ENCODE measurements at places on chromosomes 16 and 17.
A peak's percentile ranks its signal among the peaks of the same experiment; 100 is the strongest.

DNA sequence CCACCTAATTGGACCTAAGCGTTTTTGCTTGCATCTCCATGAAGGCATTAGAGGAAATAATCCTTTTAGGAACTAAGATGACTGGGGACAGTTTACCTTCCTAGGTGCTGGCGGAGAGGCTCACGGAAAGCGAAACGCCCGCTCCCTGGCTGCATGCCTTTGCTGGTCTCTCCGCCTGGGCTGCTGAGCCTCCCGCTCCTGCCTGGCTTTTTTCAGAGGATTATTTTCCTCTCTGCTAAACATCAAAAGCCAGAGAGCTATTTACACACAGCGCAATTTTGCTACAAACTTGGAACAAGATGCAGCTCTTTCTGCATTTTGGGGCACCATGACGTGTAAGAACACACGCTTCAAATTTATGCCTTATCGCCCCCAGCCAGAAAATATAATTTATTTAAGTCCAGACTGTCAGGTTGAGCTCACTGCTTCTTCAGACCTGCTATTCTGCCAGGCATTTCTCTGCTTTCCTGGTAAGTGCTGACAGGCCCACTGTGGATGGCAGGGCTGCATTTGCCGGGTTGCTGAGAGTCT lies 124.4 kb downstream of the SPACA3 start:
- no peak for DNase-seq

DNA sequence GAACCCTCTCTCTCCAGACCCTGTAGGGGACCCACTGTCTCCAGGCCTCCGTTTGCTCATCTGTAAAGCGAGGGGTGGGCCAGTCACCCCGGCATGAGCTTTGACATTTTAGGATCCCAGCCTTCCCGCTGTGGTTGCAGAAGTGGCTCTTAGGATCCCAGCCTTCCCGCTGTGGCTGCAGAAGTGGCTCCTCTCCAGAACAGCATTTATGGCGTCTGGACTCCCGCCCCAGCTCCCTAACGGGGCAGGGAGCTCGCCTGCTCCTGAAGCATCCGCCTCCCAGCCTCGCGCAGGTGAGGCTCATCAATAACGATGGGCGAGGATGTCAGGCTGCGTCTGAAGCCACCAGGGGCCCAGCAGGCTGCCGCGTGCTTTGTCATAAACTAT lies 222.3 kb upstream of the TNRC6C start:
- peak; percentile 21 for DNase-seq

DNA sequence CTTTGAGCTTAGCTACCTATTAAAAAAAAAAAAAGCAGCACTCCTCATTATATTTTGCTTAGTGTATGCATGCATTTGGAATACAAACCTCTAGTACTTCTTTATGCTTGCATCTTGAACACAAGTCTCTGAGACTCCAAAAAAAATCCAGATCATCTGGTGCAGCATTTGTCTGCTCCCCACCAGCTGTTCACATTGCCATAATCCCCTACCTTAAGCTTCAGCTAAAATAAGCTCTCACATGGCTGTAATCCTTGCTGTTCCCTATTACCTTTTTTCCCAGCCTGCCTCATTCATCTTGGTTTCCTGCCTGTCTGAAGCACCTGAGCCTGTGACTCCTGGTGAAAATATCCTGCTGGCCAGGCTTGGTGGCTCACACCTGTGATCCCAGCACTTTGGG lies 7.5 kb upstream of the NFATC2IP start:
- no peak for DNase-seq

DNA sequence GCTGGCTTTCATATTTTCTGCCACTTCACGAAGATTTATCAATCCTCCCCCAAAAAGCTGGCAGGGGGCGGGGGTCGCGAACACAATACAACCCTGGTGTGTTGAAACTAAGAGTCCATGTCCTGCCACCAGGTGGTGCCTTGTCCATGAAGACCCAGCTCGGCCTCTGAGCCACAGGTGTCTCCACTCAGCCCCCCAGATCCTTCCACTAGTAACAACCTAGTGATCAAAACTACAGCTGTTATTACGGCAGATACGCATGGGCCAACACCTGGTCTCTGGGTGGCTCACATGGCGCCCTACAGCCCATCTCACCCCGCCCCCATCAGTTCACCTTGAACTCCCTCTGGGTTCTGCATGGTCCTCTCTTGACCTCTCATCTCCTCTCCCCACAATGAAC lies 27.7 kb downstream of the USP7 start:
- DNase-seq = no peak

GRCh38 chr16:89378947-89379771 lies 111.2 kb downstream of the ANKRD11 start:
- DNase-seq = no peak

GRCh38 chr17:77405867-77406732 lies 265.3 kb downstream of the SEC14L1 start:
- DNase-seq = no peak

DNA sequence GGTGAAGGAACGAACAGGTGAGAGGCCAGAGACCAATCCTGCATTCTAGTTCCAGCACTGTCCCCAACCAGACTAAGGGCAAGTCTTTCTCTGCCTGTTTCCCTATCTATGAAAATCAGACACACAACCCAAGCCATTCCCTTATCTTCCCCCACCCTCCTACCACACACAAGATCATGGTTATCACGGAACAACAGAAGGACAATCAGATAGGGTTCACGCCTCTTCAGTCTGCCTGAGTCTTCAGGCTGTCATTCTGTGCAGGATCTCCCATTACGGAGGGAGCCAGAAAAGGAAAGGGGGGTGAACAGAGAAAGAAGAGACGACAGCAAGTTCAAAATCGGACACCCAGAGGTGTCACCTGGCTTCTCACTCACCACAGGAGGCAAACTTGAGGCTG lies 11.1 kb downstream of the TLE7 start:
- no peak for DNase-seq

DNA sequence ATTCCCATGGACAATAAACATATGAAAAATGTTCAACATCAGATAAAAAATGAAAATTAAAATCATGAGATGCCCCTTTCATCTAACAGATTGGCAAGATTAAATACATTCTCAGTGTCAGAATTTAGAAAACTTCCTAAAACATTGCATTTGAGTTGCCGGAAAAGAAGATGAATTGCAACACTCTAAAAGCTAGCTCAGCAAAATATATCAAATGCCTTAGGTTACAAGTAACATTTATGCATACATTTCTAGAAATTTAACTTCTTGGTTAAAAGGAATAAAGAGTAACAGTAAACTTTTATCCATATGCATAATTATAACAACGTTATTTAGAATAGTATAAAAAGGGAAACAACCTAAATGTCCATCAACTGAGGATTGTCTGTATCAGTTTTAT lies 239.0 kb downstream of the PMP22 start:
- DNase-seq = no peak

- no peak for DNase-seq
Measured at GRCh38 chr16:4612977-4613635, 1.6 kb downstream of the UBALD1 start.

DNA sequence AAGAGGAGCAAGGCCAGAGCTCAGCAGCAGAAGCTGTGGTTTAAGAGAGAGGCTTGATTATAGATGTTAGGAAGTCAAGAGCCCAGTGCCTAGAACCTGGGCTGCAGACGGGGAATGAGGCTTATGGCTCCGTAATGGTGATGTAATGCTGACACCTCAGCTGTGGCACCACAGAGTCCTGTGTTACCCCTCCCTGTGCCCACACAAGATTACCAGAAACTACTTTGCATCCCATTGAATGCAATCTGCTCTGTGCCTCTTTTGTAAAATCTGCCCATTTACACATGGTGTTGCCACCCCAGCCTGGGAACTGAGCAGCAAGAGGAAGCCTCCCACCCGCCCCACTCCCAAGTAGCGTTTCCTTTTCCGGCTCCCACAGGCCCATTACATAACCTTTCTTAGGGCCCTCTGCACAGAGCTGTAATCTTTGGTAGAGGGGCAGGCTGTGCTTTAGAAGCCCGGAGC lies 57.0 kb downstream of the PITPNC1 start:
- no peak for DNase-seq

DNA sequence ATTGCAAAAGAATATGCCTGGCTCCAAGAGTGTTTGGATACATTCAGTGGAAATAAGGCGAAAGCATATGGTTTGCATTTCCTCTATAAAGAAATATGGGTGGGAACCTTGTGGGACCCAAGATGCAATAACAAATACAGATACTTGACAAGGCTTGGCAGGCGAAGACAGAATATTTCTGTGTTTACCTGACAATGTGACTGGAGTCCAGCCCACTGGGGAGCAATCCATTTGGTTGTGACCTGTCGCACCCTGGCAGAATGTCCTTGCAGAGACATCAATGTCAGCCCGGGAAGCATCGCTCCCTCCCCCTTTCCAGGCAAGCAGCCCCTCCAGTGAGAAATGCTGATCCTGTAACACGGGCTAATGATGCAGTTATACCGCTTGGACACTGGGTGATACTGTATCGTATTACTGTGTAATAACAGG lies 296.6 kb downstream of the MAF start:
- DNase-seq = no peak

DNA sequence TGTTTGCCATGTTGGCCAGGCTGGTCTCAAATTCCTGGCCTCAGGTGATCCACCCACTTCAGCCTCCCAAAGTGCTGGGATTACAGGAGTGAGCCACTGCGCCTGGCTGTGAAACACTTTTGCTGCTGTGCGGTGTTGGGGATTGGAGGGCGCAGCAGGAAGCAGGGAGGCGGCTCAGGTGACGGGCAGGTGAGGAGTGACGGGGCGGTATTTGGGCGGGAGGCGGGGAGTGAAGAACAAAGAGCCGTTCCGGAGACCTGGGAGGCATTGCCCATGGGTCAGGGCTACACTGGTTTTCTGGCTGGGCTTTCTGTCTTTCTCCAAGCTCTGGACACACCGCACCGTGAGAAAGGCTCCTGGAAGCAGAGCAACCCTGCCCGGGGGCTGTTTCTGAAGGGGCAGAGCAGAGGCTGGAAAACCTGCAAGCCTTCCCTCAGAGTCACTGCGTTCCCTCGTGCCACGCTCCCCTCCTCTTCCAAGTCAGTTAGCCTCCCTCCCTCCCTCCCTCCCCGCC lies 22.1 kb downstream of the CRISPLD2 start:
- no peak for DNase-seq

- peak; percentile 4 for DNase-seq
Measured at GRCh38 chr17:59331929-59332748, 684 bp downstream of the YPEL2 start.

DNA sequence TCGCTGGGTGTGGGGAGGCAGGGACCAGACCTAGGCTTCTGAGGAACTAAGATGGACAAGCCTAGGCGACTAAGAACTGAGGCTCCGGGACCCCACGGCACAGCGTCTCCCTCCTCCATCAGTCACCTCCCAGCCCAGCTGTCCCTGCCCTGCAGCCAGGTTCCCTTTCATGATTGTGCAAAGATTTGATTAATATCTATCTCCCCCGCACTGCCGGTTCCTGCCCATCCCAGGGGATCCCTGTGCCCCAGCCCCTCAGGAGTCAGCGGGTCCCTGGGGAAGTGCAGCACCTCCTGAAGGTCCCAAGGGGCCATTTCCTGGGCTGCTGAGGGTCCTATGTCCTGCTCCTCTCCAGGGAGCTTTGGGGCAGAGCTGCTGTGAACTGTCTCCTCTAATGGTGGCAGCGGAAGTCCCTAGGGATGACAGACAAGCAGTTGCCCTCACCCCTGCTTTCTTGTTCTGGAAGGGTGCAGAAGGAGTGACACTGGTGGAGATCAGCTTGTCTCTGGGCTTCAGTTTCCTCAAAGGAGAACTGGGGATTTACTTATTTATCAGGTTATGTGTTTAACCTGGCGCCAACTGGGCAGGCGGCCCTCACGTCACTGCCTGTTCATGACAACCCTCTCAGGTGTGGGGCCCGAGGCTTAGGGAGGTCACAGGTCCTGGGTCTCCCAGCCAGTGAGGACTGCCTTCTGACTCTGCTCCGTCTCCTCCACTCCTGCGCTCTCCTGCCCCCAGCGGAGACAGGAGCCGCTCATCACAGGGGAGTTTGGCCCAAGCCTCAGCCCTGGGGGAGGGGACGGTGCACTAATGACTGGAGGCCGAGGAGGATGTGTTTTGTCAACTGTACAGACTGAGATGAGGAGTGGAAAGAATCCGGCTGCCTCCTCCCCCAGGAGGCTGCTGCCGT lies 1.9 kb upstream of the C16orf74 start:
- peak; percentile 44 for DNase-seq

GRCh38 chr17:83203073-83203471 lies 123.7 kb downstream of the METRNL start:
- no peak for DNase-seq

DNA sequence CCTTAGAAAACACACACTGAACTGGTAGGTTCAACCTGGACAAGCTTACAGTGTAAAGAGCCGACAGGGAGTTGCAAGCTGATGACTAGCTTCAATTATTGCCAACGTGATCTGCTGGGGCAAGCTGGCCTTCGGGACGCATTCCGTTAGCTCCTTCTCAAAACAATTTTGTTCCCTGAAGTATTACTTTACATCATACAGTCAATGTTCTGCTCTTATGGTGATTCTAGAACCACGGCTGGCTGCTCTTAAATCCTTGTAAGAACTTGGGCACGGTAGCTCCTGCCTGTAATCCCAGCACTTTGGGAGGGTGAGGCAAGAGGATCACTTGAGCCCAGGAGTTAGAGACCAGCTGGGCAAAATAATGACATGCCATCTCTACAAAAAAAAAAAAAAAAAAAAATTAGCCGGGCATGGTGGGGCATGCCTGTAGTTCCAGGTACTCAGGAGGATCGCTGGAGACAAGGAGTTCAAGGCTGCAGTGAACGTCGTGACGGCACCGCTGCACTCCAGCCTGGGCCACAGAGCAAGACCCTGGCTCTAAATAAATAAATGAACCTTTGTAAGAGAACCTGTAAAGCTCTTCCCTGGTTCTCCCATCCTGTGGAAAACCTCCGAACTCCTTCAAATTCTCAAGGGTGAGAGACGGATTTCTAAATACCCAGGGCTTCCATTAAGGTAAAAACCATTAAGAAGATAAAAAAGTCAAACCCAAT lies 2.0 kb downstream of the CDIP1 start:
- no peak for DNase-seq

DNA sequence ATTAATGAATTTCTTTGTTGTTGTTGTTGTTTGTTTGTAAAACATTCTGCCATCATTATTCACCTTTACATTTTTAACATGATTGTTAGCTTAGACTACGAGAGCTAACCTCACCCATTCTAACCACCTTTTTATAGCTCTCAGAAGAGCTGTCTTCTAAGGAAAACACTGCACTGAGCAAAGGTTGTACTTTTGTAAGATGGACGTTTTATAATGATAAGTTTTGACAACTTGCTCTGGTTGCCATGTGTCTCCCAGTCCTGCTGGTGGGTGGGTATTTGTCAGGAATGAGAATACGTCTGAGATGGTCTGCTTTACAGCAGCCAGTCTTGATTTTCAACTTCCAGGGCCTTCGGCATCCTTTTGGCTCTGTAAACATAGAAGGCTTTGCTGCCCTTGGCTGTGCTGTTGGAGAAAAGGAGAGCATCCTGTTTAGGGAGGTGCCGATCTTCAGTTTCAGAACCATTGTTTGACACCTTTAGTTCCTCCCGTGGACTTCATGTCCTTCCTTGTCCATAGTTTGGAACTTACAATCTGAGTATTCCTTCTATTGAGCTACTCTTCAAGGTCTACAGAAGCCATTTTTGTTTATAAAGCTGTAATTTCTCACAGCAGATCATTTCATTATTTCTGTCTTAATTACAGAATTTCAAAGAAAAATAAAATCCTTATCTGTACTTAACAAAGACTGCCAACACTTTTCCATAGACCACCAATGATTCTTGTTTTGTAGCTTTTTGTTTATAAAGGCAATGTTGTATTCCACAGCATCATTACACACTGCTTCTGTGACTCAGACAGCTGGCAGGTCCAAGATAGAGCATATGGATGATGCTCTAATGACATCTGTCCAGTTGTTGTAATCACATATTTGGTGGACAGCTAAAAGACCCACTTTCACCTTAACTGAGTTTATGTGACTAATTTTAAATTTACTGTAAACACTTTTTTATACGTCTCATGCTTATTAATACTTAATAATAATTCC lies 270.1 kb upstream of the TBX2 start:
- DNase-seq = no peak

GRCh38 chr17:57110152-57110542 lies 25.1 kb downstream of the AKAP1 start:
- no peak for DNase-seq
